Naive thymus-derived CD4-positive, alpha-beta T cell (primary cell): ENCODE measurements at places on chromosomes 2 and 18.
A peak's percentile ranks its signal among the peaks of the same experiment; 100 is the strongest.

GRCh38 chr2:164054651-164055050, 318.8 kb upstream of the FIGN start:
- no peak overlapping the region for H3K4me3 ChIP-seq
- H3K36me3 ChIP-seq, result no peaks in the 10 kb centered on the region
- no peaks in the 10 kb centered on the region for H3K4me1 ChIP-seq
- no peaks in the 10 kb centered on the region for H3K27me3 ChIP-seq
- no peak overlapping the region for H3K27ac ChIP-seq
- no peak for DNase-seq

- H3K27ac ChIP-seq, result no peak overlapping the region
- no peak for DNase-seq
- H3K36me3 ChIP-seq, result no peaks in the 10 kb centered on the region
- H3K27me3 ChIP-seq, result no peaks in the 10 kb centered on the region
Observed at GRCh38 chr2:122927710-122928557, 1097.2 kb upstream of the CNTNAP5 start.

DNA sequence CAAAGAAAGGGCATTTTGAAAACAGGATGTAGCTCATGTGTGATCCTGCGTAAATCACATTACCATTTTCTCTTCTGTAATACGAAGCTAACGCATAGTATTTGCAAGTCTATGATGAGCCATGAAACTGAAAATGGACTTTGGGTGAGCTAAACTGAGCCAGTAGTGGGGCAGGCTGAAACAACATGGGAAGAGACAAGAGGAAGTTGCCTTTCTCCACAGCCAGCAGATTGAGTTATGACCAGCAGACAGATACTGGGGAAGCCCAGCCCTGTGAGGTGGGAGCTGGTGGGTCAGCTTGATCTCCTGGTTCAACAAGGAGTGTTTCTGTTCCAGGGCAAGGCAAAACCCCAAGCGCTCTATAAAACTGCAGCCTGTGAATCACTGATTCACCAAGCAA, 11.8 kb downstream of the CYRIA start:
- no peak overlapping the region for H3K4me3 ChIP-seq
- no peak for DNase-seq
- H3K27ac ChIP-seq, result no peak overlapping the region
- H3K36me3 ChIP-seq, result no peaks in the 10 kb centered on the region
- no peaks in the 10 kb centered on the region for H3K27me3 ChIP-seq

DNA sequence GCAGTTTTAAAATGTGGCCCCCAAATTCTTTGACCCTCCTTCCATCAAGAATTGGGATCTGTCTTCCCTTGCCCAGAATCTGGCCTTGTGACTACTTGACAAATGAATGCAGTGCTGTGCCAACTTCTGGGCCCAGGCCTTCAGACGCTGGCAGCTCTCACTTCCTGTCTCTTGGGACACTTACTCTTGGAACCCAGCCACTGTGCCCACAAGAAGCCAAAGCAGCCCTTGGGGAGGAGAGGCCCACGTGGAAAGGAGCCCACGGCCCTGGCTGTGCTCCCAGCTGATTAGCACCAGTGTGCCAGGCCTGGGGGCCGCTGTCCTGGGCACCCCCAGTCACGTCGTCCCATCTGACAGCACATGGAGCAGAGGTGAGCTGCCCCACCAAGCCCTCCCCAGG, 56.6 kb downstream of the RPL37A start:
- no peak overlapping the region for H3K27ac ChIP-seq
- no peak for DNase-seq
- peaks cover 12% of the 10 kb centered on the region for H3K4me1 ChIP-seq
- H3K4me3 ChIP-seq, result no peak overlapping the region

DNA sequence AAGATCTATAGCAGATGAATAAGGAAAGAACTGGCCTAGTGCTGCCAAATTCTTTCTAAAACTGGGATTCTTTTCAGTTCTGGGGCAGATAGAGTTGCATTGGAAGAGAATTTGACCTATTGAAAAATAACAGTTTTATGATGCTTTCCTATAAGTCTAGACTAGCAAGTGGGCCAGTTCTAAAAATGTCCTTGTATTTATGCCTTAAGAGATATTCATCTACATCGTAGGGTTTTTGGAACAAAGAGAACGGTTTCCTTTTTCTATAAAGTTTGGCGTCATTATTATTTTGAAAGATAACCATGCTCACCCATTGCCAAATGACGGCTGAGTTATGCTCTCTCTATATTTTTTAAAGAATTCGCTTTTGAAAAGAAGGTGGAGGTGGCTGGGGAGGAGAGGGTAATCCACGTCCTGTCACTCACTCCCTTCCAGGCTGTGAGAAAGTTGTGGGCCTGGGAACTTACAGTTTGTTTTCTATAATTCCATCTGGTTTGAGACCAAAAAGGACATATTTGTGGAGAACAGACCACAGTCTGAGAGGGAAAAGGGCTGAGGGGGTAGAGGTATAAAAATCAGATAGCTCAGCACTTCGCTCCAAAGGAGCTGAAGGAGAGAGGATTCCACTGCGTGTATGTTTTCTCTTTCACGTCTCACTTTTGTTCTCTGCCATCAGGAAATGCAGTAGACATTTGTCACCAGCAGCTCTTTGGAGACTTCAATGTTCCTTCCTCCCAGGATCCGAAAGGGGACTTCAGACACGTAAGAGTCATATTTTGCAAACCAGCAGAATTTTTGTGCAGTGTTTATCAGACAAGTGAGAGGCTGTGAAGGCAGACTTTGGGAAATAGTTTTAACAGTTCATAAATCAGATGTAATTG, 281.9 kb upstream of the FN1 start:
- no peak overlapping the region for H3K4me3 ChIP-seq
- no peaks in the 10 kb centered on the region for H3K4me1 ChIP-seq
- H3K36me3 ChIP-seq, result no peaks in the 10 kb centered on the region

GRCh38 chr2:208033701-208034502, 8.6 kb upstream of the PLEKHM3 start:
- no peak overlapping the region for H3K27ac ChIP-seq
- no peaks in the 10 kb centered on the region for H3K4me1 ChIP-seq
- H3K4me3 ChIP-seq, result no peak overlapping the region
- DNase-seq, result peak; percentile 26
- no peaks in the 10 kb centered on the region for H3K36me3 ChIP-seq

GRCh38 chr18:57627488-57627887, 5.9 kb upstream of the NARS1 start:
- no peaks in the 10 kb centered on the region for H3K36me3 ChIP-seq
- no peak overlapping the region for H3K27ac ChIP-seq
- no peak for DNase-seq
- H3K4me1 ChIP-seq, result peaks cover 10% of the 10 kb centered on the region
